NCI-H1105 (cell line): ENCODE measurements at places on chromosomes 2 and 18.

DNA sequence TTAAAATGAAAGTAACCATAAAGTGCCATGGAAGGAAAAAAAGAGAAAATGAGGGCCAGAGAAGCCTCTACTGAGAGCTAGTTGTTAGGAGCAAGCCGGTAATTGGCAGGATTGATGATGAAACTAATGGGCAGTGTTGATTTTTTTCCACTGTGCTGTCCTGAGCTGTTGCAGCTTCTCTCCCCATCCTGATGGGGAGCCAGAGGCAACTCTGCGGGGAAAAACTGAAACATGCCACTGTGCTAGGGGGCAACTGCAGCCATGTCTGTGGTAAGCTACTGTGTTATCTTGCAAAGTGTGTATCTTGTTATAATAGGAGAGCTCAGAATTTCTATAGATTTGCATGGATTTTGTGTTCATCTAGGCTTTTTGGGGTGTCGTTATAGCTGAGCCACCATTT lies 487.9 kb downstream of the STK39 start:
- no peak for DNase-seq

- no peak for DNase-seq
Measured at GRCh38 chr2:33491441-33492084, 15.1 kb downstream of the RASGRP3 start.

DNA sequence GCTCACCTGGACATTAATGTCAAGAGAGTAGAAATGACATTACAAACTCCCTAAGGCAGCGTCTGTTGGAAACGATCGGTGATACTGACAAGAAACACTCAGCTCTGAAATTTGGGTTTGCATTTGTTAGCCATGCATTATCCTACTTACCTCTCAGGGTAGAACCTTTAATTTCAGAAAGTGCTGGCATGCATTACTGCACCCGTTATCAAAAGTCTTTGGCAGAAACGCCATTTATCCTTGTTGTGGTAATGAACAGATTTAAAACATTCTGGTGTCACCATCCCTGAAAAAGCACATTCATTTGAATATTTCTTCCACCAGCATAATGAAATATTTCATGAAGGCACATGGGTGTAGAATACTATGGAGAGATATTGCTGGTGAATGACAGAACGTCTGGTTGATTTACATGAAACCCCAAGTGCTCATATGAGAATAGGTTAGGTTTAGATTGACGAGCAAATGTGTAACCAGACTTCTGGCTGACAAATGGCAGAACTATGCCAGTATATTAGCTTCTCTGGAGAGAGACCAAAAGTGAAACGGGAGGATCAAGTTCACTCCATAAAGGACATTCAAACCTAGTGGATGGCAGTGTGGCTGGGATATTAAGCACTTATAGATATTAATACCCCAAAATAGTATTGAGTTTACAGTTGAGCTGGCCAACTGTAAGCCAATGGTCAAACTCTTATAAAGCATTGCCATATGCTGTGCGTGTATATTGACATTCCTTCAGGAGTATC lies 53.5 kb upstream of the ITGB6 start:
- DNase-seq: no peak

- no peak for DNase-seq
Measured at GRCh38 chr2:53843595-53843994, 16.2 kb downstream of the GPR75 start.

DNA sequence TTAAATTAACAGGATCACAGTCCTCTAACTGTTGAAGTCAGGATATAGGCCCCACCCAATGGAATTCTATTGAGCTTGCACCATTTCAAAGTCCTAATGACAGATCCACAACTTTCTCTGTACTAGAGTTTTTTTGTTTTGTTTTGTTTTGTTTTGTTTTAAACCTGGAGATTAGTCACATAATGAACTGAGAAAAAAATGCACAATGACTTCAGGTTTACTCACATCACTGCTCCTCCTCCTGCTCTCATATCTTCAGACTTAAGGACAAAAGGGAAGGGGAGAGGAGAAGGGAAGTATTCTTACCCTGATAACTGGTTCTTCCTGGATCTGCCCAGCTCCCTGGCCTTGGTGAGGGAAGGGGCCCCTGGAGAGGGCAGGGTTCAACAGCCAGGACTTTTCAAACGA lies 208.2 kb upstream of the EPHA4 start:
- DNase-seq: no peak

GRCh38 chr18:52403291-52404021 lies 63.5 kb downstream of the DCC start:
- no peak for DNase-seq

GRCh38 chr2:176526995-176527901 lies 258.0 kb downstream of the MTX2 start:
- peak; percentile 72 for DNase-seq

- no peak for DNase-seq
Measured at GRCh38 chr2:239194731-239195317, 206.0 kb downstream of the HDAC4 start.

DNA sequence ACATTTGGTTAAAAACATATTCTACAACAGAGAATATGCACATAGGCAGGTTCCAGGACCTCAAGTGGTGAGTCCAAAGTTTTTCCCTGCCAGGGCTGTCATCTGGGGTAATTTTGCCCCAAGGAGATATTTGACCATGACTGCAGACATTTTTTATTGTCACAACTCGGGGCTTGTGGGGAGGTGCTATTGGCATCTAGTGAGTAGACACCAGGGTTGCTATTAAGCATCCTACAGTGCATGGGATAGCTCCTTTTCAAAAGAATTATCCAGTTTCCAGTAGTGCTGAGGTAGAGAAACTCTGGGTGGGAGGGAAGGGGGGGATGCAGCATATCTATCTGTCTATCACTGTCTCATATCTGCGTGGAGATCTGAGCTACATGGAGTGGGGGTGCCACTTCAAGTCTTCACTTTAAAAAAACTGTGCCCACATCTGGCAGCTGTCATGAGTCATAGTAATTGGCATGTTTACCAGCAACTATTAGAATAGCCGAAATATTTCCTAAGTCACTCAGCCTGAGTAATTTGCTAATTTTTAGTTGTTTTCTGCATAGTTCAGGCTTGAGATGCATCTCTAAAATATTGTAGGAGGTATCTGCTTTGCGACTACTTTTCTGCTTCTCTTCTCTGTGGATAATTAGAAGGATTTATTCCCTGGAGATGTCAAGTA lies 254.0 kb upstream of the RBMS1 start:
- DNase-seq: no peak

DNA sequence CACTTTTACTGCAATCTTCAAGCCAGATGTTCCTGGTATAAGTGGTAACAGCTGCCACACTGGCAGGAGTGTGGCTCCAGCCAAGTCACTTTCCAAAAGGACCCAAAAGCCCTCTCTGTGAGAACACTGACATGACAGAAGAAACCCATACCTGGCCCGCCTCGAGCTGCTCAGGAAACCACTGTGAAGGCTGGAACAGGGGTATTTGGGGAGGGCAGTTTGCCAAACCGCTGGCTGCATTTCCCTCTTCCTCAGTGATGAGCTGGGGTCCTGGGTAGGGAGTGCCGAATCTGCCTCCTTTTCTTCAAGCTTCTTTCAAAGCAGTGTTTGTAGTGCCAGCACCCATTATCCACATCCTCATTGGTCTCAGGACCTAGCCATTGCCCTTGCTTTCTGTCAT lies 10.3 kb upstream of the OSR1 start:
- DNase-seq: no peak

DNA sequence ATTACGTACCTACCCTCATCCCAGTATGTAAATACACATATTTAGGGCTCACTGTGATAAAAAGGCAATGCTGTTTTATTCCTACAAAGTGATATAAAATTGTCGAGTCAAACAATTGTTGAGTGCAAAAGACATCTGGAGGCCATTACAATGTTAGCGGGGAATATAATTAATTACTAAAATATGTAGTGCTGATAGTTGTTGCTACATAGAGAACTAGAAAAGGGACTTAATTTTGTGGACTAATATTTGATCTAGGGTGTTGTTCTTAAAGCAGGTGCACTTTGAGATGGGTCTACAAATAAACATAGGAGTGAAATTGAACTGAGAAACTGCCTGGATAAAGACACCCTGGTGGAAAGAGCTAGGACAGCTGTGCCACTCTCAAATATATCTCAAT lies 300.1 kb downstream of the NOL4 start:
- peak; percentile 25 for DNase-seq

GRCh38 chr18:23565916-23566547 lies 20.3 kb downstream of the NPC1 start:
- no peak for DNase-seq

DNA sequence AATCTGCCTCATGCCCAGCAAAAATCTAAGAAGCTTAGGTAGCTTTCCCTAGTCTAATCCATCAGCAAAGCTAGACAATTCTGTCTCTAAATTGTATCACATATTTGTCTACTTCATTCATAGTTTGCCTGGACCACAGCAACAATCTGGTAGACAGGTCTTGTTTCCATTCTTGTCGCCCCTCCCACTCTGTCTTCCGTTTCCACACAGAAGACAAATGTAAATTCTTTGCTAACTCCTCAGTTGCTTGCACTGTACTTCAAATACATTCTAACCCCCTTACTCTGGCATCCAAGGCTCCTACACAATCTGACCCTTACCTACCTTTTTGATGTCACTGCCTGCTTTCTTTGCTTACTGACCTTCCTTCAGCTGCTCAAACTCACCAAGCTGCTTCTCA lies 40.1 kb downstream of the THUMPD2 start:
- DNase-seq: no peak

DNA sequence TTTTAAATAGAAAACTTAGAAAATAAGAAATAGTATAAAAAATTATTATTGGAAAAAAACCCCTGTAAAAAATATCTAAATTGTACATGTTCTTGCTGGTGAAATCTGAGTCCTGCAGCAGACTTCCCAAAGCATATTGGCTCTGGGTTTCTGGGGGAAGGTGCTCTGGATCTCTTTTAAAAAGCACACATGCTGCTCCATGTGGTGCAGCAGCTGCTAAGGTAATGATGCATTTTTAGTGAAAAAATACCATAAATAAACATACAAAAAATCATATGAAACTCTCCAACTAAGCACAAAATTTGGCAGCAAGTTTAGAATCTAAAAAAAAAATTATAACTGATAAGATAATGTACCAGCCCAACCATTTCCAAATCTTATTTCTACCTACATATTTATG lies 216.5 kb downstream of the GPD2 start:
- no peak for DNase-seq

GRCh38 chr2:186302263-186302662 lies 183.8 kb upstream of the ZC3H15 start:
- no peak for DNase-seq

DNA sequence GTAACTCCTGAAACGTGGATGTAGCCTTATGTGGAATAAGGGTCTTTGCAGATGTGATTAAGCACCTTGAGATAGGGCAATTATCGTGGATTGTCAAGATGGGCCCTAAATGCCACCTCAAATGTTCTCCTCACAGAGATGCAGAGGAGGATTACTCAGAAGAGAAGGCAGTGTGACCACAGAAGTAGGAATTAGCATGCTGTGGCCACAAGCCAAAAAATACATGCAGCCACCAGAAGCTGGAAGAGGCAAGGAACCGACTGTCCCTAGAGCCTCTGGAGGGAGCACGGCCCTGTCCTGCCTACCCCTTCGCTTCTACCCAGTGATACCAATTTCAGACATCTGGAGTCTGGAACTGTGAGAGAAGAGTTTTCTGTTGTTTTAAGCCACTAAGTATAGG lies 47.3 kb upstream of the MGAT5 start:
- DNase-seq: no peak

GRCh38 chr2:14363976-14364375 lies 268.5 kb upstream of the LRATD1 start:
- no peak for DNase-seq

DNA sequence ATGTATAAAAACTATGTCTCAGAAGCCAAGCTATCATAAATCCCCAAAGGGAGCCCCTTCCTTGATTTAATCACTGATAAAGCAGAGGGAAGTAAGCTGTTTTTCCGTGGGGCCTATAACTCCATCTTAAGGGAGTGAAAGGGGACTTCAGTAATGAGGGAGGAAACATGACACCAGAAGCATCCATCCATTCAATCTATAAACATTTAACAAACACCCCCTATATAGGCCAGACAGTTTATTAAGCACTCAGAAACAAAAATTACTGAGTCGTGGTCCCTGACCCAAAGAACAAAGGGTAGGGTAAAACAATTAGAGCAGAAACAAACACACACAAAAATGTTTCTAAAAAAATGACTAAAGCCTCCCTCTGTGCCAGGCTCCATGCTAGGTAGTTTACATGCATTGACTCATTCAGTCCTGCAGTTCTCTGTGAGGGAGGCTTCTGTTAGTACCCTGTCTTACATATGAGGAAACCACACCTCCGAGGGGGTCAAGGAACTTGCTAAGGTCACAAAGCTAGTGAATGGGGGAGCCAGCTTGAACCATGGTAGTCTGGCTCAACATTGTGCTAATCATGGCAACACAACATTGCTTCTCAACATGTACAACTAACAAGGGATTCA lies 472.1 kb downstream of the CDH2 start:
- DNase-seq: no peak

DNA sequence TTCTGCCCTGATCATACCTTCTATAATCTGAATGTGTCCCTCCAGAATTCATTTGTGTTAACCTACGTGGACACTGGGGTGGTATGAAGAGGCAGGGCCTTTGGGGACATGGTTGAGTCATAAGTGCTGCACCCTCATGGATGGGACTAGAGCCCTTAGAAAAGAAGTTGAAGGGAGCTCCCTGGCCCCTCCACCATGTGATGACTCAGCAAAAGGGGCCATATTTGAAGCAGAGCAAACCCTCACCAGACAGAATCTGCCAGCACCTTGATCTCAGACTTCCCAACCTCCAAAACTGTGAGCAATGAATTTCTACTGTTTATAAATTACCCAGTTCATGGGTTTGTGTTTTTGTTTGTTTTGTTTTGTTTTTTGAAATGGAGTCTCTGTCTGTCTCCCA lies 33.4 kb upstream of the CD207 start:
- DNase-seq: no peak

GRCh38 chr2:219629976-219630695 lies 2.7 kb downstream of the SLC4A3 start:
- DNase-seq: no peak

- DNase-seq: no peak
Measured at GRCh38 chr18:1019191-1019590, 114.5 kb downstream of the ADCYAP1 start.

DNA sequence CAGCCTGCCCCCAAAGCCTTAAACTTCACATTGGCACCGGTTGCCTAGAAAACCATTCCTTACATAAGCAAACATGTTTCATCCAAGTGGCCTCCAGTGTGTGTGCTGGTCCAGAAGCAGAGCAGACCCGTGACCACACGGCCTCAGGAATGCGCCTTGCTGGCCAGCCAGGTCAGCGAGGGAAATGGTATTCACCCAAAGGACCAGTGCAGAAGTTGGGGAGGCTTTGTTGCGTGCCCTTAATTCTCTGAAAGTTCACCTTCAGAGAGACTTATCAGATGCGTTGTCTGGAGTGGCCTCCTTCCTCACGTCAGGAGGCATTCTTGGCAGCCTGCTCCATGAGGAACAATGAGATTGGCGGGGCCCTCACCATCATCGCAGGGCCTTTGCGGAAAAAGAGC lies 25.9 kb downstream of the NRP2 start:
- DNase-seq: no peak

DNA sequence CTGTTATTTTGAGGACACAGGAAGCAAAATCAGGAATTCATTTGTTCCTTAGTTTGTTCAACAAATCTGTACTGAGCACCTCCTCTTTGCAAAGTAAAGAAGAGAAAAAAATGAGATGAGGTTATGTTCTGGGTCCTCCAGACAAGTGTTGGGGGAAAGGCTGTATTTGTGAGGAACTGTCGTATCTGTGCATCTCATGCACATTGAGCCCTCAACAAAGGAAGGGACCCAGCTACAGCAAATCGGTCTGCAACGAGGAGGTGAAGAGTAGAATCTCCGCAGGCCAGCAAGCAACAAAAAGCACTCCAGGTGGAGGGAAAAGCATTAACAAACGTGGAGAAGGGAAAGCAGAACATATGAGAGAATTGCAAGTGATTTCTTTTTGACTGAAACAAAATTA lies 143.0 kb upstream of the CYP1B1 start:
- DNase-seq: no peak
